ENCODE measurements at places on chromosomes 6 and 20. TPM values are rescaled to one million over a fixed set of nuclear protein-coding genes. Genes with fewer than 3 reads are reported as not detected.
A peak's percentile ranks its signal among the peaks of the same experiment; 100 is the strongest.

THBD gene
- 5.5 TPM for polyA plus RNA-seq

TMEM14A gene
- polyA plus RNA-seq, result 40.4 TPM

ENPP4 gene
- polyA plus RNA-seq, result 15.9 TPM

TRIM27 gene
- 70.0 TPM for polyA plus RNA-seq

NKX2-4 gene
- not detected for polyA plus RNA-seq

MYBL2 gene
- 33.9 TPM for polyA plus RNA-seq

FAM8A1 gene
- 39.4 TPM for polyA plus RNA-seq

SAMD5 gene
- 17.7 TPM for polyA plus RNA-seq

UST gene
- polyA plus RNA-seq, result 10.9 TPM

PGBD1 gene
- polyA plus RNA-seq, result 12.7 TPM

GRCh38 chr6:39891976-39892375, 42.3 kb downstream of the MOCS1 start:
- DNase-seq, result no peak

DNA sequence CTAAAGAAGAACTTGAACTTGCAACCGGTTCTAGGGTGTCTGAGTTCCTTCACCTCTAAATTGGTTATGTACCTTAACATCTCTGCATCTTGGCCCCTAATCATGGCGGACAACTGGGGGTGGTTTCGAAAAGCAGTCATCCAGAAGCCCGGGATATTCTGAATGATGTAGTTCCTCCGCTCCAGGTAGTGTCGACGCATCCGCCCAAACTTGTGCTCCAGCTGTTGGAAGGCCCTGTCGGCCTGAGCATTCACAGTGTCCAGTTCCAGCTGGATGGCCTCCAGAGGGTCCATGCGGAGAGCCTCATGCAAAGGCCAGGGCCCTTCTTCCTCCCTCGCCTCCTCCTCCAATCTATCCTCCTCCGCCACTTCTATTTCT, 887 bp downstream of the TSPYL1 start:
- DNase-seq, result peak; percentile 60

DNA sequence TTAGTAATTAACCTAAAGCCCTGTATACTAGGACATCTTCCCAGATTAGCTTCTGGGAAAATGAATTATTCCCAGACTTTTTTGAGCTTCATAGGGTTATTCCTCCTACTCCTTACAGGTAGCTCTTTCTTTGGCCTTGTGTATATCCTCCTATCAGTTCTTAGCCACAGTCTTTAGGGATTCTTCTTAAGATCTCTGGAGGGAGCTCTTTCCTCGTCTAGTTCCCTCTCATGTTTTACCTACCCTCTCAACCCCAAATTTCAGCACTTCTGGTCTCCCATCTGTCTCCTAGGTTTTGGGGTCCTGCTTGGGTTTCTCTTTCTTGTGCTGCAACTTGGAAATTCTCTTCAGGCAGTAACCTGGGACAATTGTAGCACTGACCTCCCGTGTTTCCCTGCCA, 46.4 kb upstream of the SLC35B3 start:
- DNase-seq, result no peak

DNA sequence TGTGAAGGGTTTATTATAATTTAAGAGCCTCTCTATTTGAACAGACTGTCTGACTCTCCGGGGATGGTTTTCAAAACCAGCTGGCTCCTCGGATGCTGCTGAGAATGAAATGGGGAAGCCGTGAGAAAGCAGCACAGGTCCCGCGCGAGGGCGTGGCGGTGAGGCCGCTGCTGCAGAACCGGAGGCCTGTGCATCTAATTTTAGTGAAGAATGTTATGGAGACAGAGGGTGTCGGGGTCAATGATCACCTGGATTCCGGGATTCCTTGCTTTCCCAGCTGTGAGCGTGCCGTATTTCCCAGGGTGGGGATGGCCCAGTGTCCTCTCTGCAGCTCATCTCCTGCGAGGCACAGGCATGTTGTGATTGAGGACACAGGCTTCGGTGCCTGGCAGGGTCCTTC, 348.0 kb downstream of the CDH4 start:
- no peak for DNase-seq

GRCh38 chr6:37485291-37485702, 14.4 kb downstream of the CCDC167 start:
- DNase-seq, result no peak

GRCh38 chr6:106642476-106642875, 13.1 kb downstream of the QRSL1 start:
- no peak for DNase-seq

DNA sequence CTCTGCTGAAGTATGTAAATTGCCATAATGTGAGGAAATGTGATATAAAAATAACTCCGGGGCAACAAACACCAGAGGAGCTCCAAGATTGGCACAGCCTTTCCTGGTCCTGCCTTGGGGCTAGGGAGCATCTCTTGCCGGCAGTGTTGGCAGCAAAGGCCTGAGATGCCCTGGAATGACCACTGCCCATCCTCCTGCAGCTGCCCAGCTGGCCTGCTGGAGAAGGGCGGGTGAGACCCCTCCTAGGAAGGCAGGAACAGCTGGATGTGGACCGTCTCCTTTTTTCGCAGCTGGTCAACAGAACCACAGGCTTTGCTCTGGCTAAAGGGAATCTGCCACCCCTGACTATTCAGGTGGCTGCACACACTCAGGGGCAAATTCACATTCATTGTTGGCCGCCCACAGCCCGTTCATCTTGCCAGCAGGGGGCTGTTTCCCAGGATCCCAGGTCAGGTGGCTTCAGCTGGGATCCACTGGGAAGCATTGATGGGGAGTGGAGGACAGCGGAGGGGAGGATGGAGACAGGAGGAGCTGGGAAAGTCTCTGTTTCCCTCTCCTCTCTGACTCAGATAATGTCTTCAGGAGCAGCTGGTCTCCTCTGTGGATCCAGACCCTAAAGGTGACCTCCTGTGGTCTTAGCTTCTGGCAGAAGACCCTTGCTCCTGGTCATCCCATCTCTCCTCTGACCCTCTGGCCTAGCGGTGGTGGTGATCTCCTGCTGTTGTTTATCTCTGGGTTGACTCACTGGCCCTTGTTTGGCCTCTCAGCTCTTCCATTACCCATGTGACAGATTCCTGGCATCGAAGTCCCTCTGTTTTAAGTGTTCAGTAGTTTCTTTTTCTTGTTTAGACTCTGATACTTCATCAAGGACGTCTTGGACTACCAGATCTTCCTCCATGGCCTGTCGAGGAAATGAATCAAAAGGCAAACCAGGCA, 336.7 kb downstream of the DHX35 start:
- no peak for DNase-seq

DNA sequence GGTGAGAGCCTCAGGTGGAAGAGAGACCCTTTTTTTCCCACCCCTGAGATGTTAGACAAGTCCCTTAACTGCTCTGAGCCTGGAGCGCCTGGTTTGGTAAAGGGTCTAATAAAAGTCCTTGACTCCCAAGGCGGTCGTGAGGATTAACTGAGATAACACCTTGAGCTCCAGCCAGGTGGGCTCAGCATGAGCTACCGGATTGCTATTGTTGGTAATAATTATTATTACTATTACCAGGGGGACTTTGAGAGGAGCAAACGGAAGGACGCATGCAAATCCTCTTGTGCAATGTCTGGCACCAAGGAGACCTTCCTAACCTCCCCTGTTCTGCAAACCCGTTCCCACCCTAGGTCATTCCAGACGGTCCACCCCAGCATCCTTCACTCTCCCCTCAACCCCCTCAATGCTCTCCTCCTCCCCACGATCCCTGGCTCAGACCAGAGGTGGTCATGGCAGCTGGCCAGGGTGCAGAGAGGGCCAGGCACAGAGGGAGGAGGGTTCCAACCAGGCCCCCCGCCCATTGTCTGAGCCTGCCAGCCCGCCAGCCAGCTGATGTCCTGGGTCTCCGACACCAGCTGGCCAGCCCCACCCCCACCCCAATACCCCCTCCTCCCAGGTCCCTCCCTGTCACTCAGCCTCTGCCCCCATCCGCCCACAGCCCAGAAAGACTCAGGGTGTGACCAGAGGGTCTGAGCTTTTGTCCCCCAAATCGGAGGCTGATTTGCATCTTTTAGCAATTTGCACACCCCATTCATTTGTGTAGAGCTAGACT, 14.3 kb upstream of the CBFA2T2 start:
- DNase-seq, result no peak

- no peak for DNase-seq
These were observed 289.6 kb downstream of the RFPL4B start for GRCh38 chr6:112636650-112637262.

GRCh38 chr6:170162011-170162774, 128.7 kb downstream of the DLL1 start:
- no peak for DNase-seq

- DNase-seq, result peak; percentile 57
These were observed 401.1 kb downstream of the SAMD5 start for GRCh38 chr6:147909640-147910039.

- no peak for DNase-seq
These were observed 1027.9 kb upstream of the ADGRB3 start for GRCh38 chr6:67606906-67607828.

GRCh38 chr20:18904192-18904591, 90.6 kb downstream of the SCP2D1 start:
- DNase-seq, result no peak

- DNase-seq, result no peak
These were observed 2.9 kb downstream of the EEF1A2 start for GRCh38 chr20:63495741-63496595.

GRCh38 chr20:21521596-21522480, 8.0 kb upstream of the NKX2-2 start:
- DNase-seq, result no peak

DNA sequence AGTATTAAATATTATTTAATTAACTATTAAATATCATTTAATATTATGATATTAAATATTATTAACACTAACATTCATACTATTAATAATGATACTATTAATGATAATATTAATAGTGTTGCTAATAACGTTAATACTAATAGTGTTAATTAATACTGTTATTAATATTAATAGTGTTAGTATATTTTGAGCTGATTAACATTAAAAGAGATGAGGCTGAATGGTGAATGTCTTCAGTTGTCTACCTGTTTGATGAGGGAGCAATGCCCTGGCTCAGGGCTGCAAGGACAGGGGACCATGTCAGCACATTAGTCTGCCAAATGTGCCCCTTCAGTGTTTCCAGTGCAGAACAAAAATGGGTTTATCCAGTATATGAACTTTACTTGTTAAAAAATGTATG, 96.6 kb upstream of the PLEKHG1 start:
- no peak for DNase-seq

DNA sequence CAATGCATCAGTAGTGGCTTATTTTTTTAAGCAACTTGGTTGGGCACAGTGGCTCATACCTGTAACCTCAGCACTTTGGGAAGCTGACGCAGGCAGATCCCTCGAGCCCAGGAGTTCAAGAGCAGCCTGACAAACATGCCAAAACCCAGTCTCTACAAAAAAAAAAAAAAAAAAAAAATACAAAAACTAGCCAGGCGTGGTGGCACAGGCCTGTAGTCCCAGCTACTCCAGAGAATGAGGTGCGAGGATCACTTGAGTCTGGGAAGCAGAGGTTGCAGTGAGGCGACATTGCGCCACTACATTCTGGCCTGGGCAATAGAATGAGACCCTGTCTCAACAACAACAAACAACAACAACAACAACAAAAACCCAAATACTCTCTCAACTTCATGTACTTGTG, 44.7 kb upstream of the XRN2 start:
- no peak for DNase-seq

DNA sequence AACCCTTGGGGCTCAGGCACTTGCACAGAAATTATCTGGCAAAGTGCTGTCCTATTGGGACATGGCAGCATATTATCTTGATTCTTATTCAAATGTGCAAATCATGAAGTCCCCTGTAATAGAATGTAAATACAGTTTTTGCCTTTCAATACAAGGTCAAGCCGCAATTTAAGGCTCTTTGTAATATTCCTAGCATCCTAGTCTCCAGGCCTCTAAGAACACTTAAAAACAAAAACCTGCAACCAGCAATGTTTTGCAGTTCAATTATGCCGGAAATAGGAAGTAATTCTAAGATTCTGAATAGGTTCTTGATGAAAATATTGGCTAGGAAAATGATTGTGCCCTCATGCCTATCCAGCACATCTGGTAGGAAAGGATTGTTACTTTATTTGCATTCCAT, 197.2 kb upstream of the IRAK1BP1 start:
- DNase-seq, result no peak

GRCh38 chr20:32252189-32252588, 25.3 kb upstream of the KIF3B start:
- no peak for DNase-seq

- DNase-seq, result no peak
These were observed 221.8 kb downstream of the KIF16B start for GRCh38 chr20:16351415-16351814.

GRCh38 chr20:17849901-17850683, 118.5 kb downstream of the SNX5 start:
- DNase-seq, result no peak

DNA sequence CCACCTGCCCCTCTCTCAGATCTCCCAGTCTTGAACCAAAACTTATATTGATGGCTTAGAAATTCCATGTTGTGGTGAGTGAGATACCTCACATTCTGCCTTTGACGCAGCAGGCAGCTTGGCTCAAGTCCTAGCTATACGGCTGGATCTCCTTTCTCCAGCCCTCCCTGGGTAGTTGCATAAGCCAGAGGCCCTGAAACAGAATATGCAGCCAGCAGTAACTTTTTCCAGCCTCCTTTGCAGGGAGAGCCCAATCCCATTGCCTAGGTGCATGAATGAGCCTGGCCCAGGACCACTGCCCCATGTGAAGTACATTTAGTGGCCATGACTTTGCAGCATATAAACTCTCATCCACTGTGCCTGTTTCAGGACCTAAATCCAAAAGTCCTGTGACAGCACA, 202.2 kb upstream of the CDYL start:
- no peak for DNase-seq

- DNase-seq, result no peak
These were observed 16.2 kb downstream of the BNIP5 start for GRCh38 chr6:36320475-36320874.

DNA sequence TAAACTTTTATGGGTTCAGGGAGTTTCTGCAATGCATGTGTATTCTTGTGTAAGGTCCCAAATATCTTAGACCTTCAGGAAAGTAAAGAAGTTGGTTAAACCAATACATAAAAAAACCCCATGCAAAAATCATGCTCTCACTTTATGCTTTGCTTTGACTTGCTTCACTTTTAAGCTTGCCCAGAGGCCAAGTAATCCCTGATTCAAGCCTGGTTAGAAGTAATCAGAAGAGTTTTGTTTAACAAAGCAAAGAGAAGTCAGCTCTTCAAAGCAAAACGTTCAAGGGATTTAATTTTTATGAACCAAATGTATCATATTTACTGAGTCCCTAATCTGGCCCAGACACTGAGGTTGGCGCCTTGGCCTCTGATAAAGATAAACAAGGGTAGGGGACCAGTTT, 26.7 kb upstream of the FNDC1 start:
- DNase-seq, result no peak

DNA sequence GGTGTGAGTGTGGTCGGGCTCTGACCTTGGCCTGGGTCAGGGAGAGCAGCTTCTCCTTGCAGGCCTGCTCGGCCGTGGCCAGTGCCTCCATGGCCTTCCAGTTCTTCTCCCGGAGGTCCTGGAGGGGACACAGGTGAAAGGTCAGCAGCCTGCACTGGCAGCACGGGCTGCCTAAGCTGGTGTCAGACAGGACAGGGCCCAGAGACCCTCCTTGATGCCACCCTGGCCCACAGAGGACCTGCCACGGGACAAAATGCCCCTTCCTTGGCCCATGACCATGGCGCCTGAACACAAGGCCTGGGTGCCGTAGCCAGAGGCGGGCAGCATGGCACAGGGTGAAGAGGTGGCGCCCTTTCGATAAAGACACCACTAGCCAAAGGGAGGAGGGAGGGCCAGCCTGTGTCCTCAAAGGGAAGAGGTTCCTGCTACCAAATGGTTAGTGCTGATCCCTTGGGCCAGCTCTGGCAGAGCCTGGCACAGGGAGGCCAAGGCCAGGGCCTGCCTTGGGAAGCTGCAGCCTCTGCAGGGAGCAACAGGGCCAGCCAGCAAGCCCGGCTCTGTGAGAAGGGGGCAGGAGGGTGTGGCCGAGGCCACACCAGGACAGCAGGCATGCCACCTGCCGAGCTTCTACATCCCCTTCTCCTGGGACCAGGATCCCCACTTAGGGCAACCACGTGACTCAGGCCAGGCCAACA, 54.8 kb downstream of the DSTN start:
- no peak for DNase-seq

Data from renal pelvis (tissue), 12 donors.